MM.1S (cell line): ENCODE measurements at places on chromosomes 16 and 17.

- no peak for DNase-seq
Observed at GRCh38 chr17:72387487-72387886, 266.7 kb downstream of the SOX9 start.

GRCh38 chr16:73976644-73977043 is 320.0 kb upstream of the PSMD7 start:
- no peak for DNase-seq

DNA sequence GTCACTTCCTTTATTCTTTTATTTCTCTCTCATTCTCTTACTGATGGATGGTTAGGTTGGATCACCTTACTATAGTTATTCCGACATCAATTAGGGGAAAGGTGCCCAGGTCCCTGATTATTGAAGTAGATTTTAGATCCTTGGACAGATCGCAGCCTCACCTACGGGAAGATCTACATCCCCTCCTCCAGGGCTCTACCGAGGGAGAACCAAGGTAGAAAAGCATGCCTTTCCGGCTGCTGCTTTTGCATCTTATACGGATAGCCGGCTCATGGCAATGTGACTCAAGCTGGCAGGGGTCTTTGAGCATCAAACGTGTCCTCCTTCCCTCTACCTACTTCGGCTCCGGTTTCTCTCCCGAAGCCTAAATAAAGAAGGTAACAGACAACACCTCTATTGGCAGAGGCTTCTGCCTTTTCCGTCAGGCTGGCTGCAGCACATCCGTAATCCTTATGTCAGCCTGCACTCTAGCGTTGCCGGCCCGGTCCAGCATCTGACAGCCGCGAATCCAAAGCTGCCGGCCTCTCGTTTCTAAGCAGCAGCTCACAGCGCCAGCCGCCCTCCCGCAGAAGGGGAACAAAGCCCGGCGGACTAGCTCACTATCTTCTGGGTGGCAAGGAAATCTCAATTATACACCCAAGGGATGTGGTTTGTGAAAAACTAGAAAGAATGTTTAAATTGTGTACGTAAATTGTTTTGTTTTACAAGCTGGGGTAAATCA is 46.9 kb downstream of the IRX6 start:
- peak; percentile 36 for DNase-seq

GRCh38 chr16:89466920-89467319 is 23.4 kb downstream of the ANKRD11 start:
- no peak for DNase-seq

GRCh38 chr16:23597003-23597756 is 1.1 kb upstream of the NDUFAB1 start:
- peak; percentile 33 for DNase-seq

DNA sequence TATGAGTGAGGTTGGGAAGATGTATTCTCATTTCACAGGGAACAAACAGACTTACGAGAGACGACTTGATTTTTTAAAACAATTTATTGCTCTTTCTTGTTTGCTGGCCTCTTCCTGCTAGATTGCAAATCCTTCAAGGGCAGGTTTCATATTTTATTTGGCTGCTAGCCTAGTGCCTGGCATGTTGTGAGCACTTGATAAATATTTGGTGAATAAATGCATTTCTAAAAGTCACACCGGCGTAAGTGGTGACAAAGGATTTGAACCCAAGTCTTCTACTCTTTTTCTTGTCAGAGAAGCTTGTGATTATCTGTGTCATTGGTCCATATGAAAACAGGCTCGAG is 1.4 kb downstream of the WWP2 start:
- DNase-seq, result no peak

DNA sequence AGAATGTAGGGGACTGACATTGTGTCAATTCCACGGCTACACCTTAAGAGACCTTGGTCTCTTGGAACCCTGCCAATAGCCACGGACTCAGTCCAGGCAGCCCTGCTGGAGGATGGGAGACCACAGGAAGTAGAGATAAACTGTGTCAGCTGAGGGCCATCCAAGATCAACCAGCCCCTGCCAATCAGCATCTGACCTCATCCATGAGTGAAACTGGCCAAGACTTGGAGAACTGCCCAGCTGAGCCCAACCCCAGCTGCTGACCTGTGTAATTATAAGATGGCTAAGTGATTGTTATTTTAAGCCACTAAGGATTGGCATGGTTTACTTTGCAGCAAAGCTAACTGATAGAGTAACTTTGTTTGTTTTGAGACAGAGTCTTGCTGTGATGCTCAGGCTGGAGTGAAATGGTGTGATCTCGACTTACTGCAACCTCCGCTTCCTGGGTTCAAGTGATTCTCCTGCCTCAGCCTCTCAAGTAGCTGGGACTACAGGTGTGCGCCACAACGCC is 13.3 kb upstream of the YWHAE start:
- no peak for DNase-seq

GRCh38 chr16:63361032-63361624 is 1324.9 kb upstream of the CDH8 start:
- DNase-seq, result peak; percentile 74
